ENCODE measurements at places on chromosomes 12 and 14.

GRCh38 chr12:20807192-20808080 lies 3.1 kb upstream of the SLCO1B3 start:
- no peak for DNase-seq

GRCh38 chr12:123772074-123772473 lies 10.0 kb downstream of the DNAH10 start:
- DNase-seq: no peak

GRCh38 chr12:117857632-117858612 lies 110.9 kb downstream of the KSR2 start:
- DNase-seq: peak; percentile 49

DNA sequence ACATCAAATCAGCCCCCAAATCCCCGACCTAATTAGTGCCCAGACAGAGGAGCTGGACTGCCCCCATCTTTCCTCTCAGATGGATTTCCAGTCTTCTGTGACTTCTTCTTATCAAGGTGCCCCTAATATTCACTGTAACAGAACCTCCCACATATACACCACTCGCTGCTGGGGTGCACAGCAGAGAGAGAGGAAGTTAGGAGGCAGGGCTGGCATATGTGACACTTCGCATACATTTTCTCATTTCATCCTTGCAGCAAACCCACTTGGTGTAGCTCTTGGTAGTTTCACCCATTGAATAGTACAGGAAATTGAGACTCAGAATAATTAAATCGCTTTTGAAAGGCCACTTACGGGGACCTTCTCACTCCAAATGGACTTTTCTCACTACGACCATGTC lies 56.5 kb upstream of the CCND2 start:
- DNase-seq: no peak

DNA sequence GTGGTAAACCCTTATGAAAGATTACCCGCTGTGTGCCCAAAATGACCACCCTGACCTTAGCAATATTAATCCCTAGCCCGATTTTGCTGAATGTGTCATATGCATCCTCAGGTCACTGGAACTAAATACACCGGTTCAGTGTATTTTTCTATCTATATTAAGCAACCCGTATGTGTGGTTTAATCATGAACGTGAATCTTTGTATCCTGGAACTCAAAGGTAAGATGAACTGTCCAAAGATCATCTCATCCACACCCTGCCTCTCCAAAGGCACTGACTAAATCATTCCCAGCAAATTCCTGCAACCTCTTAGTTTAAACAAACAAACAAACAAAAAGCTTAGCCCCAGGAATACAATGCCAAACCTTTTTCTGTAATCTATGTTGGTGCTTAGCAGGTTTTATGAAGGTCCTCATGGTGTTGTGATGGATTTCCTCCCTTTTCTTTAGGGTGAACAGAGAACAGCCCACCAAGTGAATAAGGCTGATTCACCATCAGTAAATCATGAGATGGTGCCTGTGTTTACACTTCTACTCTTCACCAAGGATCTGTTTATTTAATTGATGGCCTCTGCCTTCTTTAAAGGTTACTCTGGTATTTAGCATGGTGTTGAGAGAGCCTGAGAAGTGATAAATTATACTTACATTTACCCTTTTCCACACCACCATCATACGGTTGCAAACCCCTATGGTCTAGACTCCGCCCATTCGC lies 298.6 kb downstream of the DPF3 start:
- no peak for DNase-seq

DNA sequence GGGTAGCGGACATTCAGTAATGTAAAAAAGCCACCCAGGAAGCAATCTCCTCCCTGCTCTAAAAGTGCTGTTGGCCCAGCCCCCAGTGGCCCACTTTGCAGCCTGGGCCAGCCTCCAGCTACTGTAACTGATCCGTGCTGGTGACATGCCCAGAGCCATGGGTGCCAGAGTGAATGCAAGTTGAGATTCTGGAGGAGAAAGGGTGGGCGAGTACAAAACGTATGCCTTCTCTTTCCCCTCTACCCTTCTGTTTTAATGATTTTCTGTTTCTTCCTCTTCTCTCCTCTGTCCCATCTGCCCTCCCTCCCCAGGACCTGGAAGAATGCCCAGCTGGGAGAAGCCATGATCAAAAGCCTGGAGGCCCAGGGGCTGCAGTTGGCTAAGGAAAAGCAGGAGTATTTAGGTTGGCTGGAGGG lies 16.9 kb downstream of the PLEKHD1 start:
- no peak for DNase-seq

DNA sequence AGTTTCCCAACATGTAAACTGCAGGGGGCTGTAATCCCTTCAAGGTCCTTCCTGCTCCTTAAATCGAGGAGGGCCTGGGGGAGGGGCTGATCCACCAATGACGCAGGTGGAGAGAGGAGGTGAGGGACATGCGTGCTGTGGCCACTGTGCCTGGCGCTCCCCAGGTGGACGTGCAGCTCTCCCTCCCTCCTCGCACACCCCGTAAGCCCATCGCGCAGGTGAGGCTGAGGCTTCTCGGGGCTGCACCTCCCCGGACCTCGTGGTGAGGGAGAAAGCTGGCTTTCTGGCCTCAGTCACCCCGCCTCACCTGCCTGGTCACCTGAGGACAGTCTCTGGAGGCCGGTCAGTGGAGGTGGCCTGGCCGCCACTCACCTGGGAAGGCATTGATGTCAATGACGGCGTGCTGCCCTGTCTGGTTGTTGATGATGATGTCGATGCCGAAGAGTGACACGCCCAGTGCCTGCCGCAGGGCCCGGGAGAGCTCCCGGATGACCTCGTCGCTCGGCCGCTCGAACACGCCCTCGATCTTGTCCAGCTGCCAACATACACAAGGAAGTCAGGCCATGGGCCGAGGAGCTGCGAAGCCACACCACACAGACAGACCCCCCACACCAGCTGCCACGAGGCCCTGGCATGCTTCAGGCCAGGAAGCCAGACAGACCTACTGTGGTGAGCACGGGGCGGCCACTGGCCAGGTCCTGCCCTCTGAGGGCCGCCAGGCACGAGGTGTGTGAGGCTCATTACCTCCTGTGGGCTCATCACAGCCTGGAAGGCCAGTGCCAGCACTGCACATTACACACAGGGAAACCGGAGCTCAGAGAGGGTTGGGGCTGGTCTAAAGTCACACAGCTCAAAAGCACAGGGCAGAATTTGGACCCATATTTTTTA lies 23.3 kb downstream of the CHGA start:
- DNase-seq: no peak
